ENCODE measurements at places on chromosomes 3 and 15.

DNA sequence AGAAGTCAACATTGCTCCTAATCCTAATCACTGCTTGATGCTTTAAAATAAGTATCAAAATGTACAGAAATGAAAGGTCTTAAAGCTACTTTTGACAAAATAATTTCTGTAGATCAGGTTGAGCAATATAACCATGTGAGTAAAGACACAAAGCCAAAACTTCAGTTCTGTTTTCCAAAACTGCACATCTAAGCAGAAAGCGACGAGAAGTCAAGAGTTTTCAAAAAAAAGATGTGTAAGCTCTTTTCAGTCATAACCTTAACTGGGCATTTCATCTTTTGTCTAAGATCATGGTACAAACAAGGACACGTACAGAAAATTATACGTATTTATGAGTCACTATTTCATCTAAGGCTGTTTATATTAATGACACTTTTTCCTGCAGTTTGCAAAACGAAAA is 608.8 kb downstream of the FOXP1 start:
- no peak for DNase-seq

DNA sequence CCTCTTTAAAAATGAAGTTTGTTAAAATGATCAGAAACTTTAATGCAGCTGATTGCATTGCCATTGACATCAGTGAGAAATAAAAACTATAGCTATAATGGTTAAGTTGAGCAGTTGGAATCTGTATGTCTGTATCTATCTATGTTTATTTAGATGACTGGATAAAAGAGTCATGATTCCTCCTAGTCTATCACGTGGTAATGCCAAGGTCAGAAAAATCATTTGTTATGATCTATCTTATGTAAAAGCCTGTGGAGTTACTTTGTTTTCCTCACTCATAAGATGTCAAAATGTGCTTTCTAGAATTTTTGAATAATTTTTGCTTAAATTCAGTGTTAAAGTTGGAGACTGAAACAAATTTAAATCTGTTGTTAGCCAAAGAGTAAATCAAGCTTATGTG is 63.3 kb downstream of the MBNL1 start:
- DNase-seq: no peak

DNA sequence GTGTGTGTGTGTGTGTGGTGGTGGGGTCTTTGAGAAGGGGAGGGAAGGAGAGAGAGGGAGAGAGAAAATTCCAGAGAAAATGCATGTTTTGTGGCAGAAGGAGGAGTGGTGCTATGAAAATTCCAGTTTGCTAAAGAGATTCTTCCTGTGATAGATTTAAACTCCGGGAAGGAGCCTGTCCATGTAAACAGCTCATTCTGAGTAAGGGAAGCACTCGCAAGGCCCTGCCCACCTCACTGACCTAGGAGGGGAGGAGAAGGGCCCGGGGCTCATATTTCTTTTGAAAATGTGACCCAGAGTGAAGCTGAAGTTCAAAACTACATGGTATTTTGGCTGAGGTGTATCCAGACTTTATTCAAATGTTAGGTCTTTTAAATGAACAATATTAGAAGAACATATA is 41.3 kb downstream of the ADAMTSL3 start:
- no peak for DNase-seq

- DNase-seq: no peak
These were observed 34.0 kb downstream of the CBLB start for GRCh38 chr3:105834768-105835167.

DNA sequence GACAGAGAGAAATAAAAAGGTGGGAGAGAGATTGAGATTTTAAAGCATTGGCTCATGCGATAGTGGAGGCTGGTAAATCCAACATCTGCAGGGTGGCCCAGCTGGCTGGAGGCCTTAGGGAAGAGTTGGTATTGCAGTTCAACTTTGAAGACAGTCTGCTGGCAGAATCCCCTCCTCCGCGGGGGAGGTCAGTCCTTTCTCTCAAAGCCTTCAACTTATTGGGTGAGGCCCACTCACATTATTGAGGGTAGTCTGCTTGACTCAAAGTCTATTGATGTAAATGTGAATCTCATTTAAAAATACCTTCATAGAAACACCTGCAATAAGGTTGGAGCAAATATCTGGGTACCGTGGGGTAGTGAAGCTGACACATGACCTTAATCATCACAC is 31.8 kb upstream of the PROK2 start:
- DNase-seq: no peak

DNA sequence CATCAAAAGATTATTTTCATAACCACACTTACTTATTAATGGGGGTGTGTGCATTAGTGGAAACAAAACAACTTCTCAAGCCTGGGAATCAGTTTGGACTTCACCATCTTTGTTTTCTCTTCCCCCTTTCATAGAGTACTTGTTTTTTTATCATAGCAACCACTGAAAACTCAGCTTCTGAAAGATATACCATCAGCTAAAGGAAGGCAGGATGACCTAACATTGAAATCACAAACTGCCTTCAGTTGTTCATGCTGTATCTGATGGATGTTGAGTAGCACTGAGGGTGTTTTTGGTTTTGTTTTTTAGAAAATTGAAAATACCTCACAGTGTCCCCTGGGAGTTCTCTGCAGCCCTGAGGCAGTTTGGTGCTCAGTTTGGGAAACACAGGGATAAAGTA is 46.5 kb downstream of the NEK10 start:
- no peak for DNase-seq
